Stimulated activated CD4-positive, alpha-beta T cell treated with anti-CD3 and anti-CD28 coated beads, Interleukin-4, amount 100 ng/mL, for 1 hour (primary cell): ENCODE measurements at places on chromosomes 3 and 15.

DNA sequence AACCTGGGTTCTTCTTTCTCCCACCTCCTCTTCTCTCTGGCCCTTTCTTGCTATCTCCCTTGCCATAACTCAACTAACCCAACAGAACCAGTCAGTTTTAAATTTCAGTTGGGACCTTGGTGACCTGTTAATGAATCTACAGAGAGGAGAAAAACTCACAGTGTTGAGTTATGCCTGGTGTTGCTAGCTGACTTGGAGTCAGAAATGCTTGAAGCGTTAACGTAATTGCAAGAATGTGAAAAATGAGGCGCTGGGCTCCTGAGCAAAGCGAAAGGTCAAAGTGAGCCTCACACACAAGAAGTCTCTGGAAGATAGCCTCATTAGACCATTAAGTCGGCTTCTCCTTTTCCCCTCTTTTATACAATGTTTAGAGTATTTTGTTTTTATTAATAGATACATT is 18.4 kb downstream of the MEIS2 start:
- DNase-seq, result no peak

DNA sequence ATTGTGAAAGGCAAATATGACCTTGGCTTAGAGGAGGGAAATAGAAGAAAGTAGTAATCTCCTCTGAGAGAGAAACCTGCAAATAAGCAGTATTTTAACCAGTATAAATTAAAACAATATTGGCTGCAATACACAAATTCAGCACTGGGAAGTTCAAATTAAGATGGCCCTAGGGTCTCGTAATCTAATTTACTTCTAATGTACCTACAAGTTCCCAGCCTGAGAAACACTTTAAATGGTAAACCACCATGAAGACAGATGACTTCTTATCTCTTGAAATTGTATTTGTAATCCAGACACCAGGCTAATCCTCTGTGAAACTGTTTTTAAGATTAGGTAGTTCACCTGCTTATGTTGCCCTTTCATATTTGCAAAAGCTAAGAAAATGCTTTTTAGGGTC is 199.7 kb downstream of the CADPS start:
- DNase-seq, result no peak

GRCh38 chr3:146851665-146852064 is 246.5 kb upstream of the PLSCR5 start:
- no peak for DNase-seq

DNA sequence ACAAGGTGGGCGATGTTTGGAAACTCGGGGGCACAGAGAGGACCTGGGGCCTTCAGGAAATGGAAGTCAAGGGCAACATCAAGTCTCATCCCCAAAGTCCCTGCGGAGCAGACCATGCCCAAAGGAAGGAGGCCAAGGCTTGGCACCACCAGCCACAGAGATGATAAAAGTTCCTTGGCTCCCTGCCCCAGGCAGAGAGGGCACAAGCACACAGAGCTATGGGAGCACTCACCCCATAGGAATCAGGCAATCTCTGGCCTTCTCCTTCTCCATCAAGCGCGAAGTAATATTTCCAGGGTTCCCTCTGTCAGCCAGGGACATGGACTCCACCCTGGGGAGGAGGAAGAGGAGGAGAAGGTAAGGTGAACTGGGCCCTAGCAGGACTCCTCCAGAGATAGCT is 7.9 kb downstream of the ACAA1 start:
- no peak for DNase-seq
